MCF 10A (cell line): ENCODE measurements at places on chromosomes 6 and 20.

GRCh38 chr6:134714679-134715078 lies 235.2 kb downstream of the ALDH8A1 start:
- peak; percentile 94 for DNase-seq

DNA sequence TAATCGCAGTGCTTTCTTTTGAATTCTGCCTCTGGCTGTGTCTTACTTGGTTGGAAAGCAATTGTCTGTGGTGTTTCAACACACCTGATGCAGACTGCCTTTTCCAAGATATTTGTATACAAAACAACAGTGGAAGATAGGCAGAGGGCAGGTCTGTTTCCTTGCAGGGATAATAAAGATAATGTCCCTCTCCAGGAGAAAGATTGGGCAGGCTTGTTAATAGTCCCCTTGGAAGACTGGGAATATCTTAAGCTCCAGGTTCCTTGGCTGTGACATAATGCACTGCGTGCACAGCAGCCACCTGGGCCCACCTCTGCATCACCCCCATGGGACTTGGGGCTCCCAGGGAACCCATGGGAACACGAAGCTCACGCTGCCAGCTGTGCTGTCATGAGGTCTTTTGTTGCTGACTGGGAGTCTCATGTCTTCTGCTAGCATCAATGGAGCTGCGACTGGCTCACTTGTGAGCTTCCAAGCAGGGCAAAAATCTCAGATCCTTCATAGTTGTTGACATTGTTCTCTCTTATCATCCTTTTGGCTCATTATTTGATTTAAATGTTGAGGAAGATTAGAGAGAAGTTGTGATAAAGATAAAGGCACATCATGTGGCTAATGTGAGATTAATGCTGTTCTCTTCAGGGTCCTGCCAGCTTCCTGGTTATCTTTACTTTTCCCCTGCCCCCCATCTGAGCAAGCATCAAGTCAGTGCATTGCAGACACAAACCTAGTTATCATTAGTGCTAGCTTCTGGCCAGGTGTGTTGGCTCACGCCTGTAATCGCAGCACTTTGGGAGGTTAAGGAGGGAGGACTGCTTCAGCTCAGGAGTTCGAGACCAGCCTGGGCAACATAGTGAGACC lies 107.1 kb upstream of the ASF1A start:
- DNase-seq, result no peak

GRCh38 chr6:114007516-114007915 lies 36.6 kb upstream of the HDAC2 start:
- no peak for DNase-seq

GRCh38 chr20:46307999-46308257 lies 370 bp downstream of the CDH22 start:
- DNase-seq, result no peak

GRCh38 chr20:51376111-51376510 lies 166.4 kb downstream of the NFATC2 start:
- no peak for DNase-seq

DNA sequence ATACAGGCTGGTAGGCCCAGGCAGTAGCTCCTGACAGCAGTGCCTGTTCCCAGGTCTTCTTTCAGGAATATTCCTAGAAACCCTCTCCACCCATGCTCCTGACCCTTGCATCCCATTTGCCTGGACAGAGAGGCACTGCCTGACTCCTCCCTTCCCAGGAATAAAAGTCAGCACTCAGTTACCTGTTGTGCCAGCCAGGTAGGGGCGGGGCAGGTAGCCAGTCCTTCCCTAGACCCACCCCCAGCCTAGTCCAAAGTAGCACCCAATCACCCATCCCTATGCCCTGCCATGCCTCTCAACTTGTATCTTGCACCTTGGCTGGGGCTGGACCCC lies 129.9 kb downstream of the MRPL14 start:
- no peak for DNase-seq

GRCh38 chr6:128538763-128539162 lies 18.4 kb upstream of the PTPRK start:
- DNase-seq, result no peak

- DNase-seq, result no peak
Measured at GRCh38 chr6:21409231-21409630, 184.3 kb upstream of the SOX4 start.

GRCh38 chr6:50993941-50994720 lies 175.5 kb downstream of the TFAP2B start:
- no peak for DNase-seq

DNA sequence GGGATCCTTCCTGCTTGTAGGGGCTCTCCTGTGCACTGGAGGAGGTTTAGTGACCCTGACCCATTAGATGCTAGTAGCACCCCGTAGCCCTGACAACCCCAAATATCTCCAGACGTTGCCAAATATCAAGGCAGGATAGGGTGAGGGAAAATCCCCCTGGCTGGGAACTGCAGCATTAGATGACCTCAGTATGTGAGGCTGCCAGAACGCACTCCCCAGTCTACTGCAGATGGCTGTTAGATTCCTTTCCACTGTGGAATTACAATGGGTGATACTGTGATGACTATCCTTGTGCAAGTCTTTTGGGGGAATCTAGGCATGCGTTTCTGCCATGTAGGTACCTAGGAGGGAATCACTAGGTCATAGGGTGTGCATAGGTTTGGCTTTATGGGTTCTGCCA lies 226.3 kb upstream of the KCNG1 start:
- DNase-seq, result no peak

DNA sequence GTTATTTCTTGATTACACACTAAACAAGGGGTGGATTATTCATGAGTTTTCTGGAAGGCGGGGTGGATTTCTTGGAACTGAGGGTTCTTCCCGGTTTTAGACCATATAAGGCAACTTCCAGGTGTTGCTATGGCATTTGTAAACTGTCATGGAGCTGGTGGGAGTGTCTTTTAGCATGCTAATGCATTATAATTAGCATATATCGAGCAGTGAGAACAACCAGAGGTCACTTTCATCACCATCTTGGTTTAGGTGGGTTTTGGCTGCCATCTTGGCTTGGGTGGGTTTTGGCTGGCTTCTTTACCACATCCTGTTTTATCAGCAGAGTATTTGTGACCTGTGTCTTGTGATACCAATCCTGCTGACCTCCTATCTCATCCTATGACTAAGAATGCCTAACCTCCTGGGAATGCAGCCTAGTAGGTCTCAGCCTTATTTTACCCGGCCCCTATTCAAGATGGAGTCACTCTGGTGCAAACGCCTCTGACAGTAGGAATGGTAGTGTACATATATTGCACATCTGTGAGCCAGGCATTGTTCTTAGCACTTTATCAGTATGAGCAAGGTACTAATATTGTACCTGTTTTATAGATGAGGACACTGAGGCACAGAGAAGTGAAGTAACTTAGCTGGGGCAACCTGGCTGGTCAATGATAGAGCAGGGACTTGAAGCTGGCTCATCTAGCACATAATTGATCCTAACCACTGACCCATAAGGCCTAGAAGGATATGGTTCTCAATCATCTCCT lies 203.7 kb downstream of the NFATC2 start:
- DNase-seq, result peak; percentile 38
